Activated naive CD4-positive, alpha-beta T cell (primary cell): ENCODE measurements at places on chromosomes 5 and 9.
A peak's percentile ranks its signal among the peaks of the same experiment; 100 is the strongest.

DNA sequence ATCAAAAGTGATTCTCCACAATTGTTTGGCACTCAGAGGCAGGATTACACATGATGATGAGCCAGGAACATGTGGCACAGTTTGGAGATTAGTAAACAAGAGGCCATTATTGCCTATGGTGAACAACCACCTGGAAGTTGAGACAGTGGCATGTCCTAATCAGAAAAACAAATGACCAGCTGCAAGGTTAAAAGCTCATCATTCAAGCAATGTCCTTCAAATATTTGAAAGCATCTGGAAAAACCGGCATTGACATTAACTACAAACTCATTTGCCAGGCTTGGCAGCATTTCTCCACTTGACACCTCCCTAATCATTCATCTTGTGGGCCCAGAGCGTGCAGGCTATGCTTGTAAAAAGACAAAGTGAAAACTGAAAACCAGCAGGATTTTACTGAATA is 80.6 kb upstream of the MEGF10 start:
- no peak for DNase-seq

DNA sequence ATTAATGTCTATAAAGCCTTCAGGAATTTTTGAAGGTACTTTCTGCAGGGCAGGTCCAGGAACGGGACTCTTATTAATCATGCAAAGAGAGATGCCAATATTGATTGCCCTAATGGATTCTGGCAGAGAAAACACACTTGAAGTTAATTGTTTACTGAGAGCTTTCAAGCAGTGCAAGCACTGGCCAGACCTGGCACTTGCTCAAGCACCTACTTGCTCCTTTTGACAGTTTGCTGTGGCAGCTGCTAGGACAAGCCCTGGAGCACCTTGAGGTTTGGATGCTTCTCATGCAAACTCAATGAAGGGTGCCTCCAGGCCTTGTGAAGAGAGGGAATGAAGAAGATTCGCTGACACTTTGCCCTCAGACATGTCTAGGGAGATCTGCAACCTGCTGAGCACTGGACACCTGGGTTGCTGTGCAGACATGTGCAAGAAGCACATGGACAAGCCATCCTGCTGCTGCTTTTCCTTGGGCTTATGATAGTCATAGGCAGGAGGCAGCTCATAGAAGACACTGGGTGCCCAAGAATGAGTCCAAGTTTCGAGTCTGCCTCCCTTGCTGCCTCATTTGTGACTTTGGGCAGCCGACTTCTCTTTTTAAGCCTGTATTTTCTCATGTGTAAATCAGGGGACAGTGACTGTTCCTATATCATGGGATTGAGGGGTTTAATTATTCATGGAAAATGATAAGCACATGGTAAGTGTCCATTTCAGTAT is 88.8 kb upstream of the EQTN start:
- DNase-seq = no peak

- no peak for DNase-seq
Observed at GRCh38 chr5:173155912-173156311, 11.6 kb downstream of the BNIP1 start.

DNA sequence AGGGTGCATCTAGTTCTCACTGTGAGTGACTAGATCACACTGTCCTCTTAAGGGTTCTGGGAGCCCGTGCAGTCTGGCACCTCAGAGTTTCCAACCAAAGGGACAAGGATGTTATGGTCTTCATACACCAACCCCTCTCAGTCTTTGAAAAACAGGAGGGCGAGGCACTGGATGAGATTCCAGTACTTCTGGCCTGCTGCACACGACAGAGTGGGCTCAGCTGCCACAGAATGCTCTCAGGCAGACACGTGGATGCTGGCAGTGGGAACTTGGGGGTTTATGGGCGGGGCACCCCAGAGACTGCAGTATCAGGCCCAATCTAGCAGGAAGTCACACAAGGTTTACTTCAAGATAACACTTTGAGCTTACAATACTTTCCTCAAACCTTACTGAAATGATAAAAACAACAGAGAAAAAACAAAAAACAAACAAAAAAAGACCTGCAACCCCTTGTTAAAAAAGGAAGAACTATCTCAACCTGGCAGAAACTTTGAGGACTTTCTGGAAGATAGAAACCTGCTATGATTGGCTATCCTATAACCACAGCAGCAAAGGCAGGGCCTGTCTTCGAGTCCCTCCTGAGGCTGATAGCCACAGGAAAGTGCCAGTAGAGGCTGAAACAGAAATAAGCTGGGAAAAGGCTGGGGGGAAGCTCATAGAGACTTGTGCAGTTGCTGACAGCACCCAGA is 28.3 kb upstream of the TGFBR1 start:
- DNase-seq = no peak

- no peak for DNase-seq
Observed at GRCh38 chr5:39623291-39623865, 198.6 kb upstream of the DAB2 start.

GRCh38 chr9:134325096-134325812 is 1.0 kb upstream of the RXRA start:
- no peak for DNase-seq

DNA sequence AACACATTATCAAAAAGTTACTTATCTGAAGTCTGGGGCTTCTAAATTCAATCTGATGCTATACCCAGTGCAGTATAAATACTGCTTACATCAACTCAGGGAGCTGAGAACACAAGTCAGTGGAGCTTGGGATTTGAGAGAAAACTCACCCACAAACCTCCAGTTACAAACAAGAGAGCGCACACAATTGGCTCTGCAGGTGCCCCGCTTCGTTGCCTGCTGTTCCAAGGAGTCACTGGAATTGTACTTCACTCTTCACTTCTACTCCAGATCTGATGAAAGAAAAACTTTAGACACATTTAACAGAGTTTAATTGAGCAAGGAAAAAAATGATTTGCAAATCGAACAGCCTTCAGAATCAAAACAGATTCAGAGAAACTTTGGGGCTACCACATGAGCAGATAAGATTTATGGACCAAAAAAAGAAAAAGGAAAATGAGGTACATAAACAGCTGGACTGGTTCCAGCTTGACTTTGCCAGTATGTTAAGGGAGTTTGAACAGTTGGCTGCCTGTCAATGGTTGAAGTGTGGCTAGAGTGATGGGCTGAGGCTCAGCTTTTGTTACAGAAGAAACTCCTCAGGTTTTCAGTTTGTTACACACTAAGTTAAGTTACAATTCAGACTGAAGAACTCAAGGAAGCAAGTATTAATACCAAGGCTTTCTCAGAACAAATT is 156.6 kb downstream of the AOPEP start:
- DNase-seq = no peak

DNA sequence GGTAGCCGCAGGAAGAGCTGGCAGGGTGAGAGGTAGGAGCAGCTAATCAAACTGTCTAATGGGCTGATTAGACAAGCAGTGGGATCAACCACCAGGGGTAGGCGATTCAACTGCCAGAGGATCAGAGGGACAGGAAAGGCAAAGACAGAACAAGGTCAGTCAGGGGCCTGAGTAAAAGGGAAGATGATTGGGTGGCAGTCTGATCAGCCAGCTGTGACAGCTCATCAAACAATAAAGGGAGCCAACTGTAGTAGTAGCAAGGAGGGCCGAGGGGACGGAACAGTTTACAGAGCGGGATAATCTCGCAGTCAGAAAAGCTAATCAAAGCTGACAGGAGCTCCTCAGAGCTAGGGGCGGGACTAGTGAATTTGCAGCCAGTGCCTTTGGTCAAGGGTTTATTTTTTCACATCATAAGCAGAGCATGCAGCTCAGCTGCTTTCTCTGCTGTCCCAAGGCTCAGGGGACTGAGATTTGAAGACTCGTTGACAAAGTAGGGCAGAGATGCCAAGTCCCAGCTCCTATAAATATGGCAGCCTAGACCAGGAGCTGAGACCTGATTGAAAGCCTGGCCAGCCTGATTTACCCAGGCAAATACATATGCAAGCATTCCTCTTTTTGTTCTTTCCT is 418.2 kb downstream of the GABRG2 start:
- DNase-seq = no peak

- DNase-seq = no peak
Observed at GRCh38 chr5:55973296-55973695, 21.5 kb downstream of the IL6ST start.

- DNase-seq = no peak
Observed at GRCh38 chr9:1443450-1443849, 393.3 kb downstream of the DMRT2 start.

- DNase-seq = no peak
Observed at GRCh38 chr9:114294664-114295063, 28.2 kb upstream of the ORM1 start.

- no peak for DNase-seq
Observed at GRCh38 chr9:27383524-27383923, 86.6 kb upstream of the EQTN start.

- no peak for DNase-seq
Observed at GRCh38 chr9:101689039-101689438, 49.4 kb downstream of the GRIN3A start.

GRCh38 chr5:170316937-170317336 is 19.4 kb upstream of the LCP2 start:
- DNase-seq = no peak

DNA sequence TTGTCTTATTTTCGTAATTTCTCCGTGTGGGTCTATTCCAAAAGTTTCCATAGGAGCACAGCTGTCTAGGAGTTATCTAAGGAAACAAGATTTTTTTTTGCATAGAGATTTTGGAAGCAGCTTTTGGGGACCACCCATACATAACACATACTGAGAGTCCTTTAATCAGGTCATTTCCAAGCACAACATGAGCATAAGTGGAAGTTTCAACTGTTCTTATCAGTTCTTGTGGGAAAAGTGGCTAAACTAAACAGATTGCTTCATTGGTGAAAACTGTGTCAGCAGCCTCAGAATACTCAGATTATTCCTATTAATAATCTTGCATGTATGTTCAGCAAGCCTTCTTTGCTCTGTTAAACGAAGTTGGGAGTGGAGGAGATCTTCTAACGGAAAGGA is 153.6 kb upstream of the TYRP1 start:
- no peak for DNase-seq

DNA sequence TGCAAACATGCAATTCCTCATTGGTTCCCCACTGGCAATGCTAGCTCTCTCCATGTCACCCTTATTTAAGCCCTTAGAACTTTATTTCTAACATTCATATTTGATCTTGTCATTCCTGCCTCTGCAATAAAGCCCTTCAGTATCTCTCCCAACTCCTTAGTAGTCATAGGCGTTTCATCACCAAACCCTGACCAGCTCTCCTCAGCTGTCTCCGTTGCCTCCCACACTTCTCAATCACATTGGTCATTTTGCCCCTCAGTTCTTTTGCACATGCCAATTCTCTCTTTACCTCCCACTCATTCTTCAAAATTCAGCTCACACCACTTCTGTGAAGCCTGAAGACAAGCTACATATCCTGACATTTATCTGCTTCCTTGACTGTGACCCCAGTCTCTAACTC is 2.8 kb upstream of the RUSC2 start:
- no peak for DNase-seq

- no peak for DNase-seq
Observed at GRCh38 chr9:127049581-127049980, 72.9 kb downstream of the ANGPTL2 start.

DNA sequence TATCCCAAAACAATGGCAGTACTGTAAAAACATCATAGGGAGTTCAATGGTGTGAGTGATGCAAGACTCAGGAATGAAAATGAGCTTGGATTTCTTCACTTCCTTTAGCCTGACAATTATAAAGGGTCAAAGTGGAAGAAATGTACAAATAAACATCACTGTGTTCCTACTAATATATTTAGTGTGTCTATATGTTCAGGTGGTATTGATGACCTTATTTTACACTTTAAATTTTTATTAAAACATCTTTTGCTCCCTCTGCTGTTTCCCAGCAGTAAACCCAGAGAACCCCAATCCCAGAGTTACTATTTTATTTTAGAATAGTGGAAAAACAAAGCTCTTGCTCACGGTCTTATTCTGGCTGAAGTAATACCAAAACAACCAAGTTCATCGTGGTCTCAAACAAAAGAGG is 2.0 kb downstream of the LOX start:
- DNase-seq = no peak

GRCh38 chr5:23991406-23991805 is 484.0 kb downstream of the PRDM9 start:
- DNase-seq = no peak

GRCh38 chr9:122213589-122214413 is 15.0 kb downstream of the LHX6 start:
- peak; percentile 27 for DNase-seq

- no peak for DNase-seq
Observed at GRCh38 chr9:117205806-117206205, 209.1 kb downstream of the ASTN2 start.

GRCh38 chr5:61906820-61907219 is 399.2 kb upstream of the KIF2A start:
- no peak for DNase-seq

DNA sequence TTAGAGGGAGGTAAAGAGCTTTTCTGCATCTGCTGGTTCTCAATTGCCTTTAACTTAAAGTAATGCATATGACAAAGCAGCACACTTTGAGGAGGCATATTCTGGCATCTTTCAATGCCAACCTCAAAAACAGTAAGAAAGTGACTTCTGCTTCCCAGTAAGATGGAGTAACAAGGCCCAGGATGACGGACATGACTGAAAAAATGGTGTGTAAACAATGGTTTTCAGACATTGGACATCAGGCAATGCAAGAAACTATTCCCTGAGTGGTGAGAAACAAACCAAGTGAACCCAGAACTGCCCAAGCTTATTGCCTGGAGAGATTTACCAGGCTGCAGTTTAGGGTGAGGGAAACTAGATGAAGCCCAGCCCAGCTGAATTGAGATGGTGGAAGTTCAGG is 39.8 kb upstream of the TTC39B start:
- no peak for DNase-seq

DNA sequence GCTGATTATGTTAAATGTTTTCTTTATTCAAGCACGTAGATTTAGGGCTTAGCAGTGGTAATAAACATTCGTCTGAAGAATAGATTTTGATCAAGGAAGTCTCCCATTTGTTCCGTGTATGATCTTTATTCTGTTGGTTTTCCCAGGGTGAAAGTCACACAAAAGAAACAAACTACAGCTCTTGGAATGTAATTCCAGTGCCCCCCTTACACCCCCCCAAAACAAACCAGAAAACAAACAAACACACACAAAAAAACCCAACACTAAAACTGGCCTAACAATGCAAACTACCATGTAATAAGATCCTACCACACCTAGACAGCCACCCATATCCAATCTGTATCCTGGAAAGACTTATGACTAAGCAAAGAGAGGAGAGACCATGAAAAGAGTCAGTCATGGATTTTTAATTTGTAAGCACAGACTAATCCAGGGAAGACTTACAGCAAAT is 196.2 kb upstream of the ELL2 start:
- no peak for DNase-seq

DNA sequence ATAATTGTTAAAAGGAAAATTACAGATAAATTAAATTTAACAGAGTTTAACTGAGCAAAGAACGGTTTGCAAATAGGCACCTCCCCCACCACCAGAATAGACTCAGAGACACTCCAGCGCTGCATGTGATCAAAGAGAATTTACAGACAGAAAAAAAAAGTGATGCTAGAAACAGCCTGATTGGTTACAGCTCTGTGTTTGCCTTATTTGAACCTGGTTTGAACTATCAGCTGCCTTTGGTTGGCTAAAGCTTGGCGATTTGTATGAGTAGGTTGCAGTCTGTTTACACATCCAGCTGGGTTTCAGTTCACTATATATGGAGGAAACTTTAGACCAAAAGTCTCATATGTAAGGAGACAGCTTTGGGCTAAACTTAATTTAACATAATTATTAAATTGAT is 249.1 kb downstream of the ENC1 start:
- DNase-seq = no peak
